ENCODE measurements at places on chromosomes 7 and 10. TPM values are rescaled to one million over a fixed set of nuclear protein-coding genes. Genes with fewer than 3 reads are reported as not detected.

The CTTNBP2 gene
- 12.5 TPM for total RNA-seq

DNA sequence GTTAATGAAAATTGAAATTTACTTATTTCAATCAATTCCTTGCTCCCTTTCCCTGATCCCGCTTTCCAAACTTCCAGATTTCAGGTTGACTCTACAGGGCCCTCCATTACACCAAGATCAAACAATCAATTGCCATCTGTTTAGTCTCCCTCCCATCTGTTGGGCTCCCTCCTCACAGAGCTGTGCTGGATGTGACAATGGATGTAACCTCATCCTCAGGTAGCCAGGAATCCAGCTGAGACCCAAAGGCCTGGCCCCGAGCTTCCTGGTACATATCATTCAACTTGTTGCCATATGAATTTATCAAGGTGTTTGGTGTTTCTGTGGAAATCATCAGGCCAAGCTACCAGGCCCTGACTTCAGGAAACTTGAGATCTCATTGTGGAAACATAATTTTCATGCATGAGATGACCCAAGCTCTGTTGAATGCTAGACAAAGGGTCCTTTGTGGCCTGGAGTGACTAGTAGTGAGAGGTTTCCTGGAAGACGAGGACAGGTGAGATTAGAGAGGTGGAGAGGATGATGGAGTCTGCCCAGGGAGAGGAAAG, 148.6 kb upstream of the PDE1C start:
- no peak overlapping the region for H3K4me3 ChIP-seq
- no peak overlapping the region for H3K27ac ChIP-seq
- peaks cover 3% of the 10 kb centered on the region for H3K4me1 ChIP-seq
- no peaks in the 10 kb centered on the region for H3K36me3 ChIP-seq
- peaks cover 23% of the 10 kb centered on the region for H3K27me3 ChIP-seq

DNA sequence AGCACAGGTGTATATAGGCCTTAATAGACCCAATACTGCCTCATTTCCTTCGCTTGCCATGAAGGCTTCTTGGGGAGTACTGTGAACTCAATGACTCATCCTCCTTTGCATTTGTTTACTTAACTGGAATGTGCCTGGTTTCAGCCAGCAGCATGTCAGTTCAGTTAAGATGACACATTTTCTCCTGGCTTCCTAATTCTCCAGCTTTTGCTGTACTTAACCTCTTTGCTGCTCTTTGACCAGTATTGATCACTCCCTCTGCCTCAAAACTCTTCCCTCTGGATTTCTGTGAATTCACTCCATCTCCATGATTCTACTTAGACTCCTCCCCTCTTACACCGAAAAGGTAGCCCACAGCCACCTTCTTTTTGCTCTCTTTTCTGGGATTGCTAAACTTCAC, 135.7 kb downstream of the MAGI2 start:
- H3K4me1 ChIP-seq: peaks cover 4% of the 10 kb centered on the region
- H3K27ac ChIP-seq: no peak overlapping the region
- H3K36me3 ChIP-seq: no peaks in the 10 kb centered on the region

The TACC2 gene
- total RNA-seq: 52.6 TPM

The UCN3 gene
- not detected for total RNA-seq
